ENCODE measurements at places on chromosomes 1 and 21.

DNA sequence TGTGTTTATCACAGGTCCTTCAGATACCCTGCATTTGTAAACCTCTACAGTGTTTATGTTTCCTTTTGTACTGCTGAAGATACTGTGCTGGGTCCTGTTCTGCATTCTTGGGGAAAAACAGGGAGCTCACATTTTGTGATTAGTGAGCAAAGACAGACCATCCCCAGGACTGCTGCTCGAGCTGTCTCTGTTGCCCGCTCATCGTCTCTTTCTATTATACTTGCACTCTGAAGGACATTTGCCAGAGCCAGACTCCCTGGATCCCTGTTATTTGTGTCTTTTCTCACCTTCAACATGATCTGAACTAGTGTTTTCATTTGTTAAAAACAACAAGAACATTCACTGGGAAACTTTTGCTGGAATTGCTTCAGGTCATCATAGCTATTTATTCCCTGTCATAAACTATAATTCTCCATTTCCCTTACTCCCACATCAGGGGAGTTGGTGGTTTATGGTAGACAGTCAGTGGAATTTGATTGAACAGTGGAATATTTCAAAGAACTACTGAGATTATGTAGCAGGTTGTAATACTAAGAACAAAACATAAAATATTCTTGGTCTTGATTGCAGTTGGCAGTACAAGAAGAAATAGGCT is 53.0 kb downstream of the PRRX1 start:
- DNase-seq: no peak

DNA sequence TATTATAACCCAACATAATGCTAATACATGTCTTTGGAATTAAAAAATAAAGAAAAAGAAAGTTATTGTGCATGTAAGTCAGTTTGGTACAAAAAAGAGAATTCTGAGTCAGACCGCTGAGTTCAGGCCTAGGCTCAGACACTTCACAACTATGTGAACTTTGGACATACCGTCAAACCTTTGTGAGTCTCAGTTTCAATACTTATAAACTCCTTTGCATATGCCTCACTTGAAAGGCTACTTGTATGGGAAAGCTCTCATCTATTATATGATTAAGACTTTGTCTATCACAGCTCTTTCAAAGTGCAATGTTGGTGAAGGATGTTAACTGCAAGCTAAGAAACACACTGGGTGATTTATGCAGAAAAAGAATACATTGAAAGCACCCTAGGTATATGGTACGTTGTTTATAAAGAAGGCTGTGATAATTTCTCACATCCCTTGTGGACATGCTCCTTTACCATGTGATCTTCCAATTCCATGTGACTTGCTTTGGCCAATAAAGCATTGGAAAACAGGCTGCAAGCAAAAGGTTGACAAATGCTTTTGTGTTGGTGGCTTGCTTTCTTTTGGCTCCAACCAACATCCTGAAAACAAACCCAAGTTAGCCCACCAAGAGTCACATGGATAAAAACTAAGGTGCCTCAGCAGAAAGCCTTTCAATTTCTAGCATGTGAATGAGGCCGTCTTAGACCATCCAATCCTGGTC is 49.6 kb downstream of the INTS7 start:
- DNase-seq: peak; percentile 15

DNA sequence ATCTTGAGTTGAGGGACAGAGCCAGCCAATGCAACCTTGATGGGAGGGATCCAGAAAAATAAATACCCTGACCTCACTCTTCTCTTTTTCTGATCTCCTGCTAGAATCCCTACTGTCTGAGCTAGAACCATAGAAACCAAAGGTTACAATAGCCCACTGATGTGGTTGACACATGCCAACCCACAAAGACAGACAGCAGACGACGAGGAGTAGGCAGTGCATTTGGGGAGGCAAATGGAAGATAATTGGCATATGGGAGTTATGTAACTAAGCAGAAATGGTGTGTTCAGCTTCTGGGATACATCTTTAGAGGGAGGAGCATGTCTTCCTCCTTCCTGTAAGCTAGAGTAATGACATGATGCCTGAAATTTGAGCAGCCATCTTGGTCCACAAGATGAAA is 171.7 kb upstream of the FGGY start:
- no peak for DNase-seq

DNA sequence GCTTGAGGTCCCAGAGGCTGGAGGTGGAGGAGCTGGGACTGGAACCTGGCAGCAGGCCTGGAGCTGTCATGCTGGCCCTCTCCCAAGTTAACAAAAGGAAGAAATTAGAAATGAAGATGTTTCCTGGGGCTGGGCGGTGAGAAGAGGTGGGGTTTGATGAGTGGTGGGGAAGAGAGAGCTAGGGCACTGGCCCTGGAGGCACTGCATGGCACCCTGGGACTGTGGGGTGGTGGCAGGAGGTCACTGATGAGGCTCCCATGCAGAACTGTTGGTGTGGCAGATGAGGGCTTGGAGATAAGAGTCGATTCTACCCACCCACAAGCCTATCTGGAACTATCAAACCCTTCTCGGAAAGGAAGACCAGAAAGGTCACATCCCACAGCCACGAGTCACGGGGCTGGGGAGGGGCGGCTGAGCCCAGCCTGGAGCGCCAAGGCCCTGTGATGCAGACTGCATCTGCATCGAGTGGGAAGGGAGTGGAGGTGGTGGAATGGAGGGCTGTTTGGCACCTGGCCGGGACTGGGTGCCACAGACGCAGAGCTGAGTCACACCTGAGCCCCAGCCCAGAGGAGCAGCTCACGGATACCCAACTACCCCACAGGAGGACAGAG is 29.4 kb downstream of the MRPL37 start:
- DNase-seq: no peak

- no peak for DNase-seq
These were observed 206.2 kb upstream of the PTBP2 start for GRCh38 chr1:96515430-96515829.

DNA sequence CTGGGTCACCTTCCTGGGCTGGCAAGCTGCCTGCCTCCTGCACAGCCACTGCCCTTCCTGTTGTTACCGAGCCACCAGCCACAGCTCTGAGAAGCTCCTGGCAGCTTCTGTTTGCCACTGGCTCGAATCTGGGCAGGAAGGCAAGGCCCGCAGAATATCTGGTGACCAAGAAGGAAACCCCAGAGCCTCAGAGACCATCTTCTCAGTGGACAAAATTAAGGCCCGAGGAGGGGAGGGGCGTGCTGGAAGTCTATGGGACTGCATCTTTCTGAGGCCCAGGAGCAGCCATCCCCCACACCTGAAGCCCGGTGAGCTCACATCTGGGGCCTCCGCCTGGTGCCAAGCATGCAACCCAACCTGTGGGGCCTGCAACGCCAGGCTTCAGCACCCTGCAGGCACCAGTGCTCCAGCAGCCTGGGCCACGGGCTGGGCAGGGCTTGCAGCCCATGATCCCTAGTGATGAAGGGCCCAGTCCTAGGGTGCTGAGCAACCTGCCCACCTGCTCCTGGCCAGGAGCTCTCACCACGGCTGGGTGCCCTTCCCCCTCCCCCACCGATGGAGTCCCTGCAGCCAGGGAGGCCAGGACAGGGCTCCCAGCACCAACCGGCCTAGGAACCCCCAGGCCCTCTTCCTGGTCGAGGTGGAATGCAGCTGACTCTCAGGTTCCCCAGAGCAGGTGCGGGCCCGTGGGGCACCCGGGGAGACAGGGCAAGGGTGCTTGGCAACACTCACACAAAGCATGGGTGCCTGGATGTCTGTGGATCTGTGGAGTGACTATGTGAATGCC is 879 bp downstream of the CPTP start:
- DNase-seq: peak; percentile 38

DNA sequence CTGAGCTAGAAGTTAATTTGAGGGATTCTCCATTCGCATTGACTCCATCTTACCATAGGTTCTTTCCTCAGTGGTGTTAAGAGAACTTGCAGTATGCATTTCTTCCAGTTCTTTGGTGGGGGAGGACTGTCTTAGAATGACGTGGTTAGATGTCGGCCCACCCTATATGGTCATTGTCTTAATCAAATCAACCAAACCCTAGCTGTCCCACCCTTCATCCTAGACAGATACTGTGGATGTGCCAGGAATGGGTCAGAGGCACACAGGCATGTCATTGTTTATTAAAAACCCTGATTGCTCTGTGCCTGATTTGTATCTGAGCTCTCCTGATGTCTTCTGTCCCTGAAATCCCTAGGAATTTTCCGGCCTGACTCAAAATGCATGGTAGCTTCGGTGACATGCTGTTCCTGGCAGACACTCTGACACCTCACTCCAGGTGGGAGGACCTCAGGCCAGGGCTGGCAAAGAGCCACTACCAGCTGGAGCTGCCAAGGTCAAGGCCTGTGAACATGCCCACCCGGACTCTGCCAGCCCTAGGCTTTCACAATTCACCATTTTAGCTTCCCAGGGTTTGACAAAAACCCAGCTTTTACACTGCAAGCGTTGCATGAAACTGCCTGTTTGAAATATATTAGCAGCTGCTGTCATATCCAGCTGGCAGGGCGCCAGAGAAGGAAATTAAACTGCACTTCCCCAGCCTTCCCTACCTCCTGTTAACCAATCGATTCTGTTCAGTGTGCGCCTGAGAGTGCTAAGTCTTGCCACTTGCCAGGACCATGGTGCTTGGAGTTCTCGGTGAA is 134.0 kb downstream of the FAM78B start:
- DNase-seq: no peak

DNA sequence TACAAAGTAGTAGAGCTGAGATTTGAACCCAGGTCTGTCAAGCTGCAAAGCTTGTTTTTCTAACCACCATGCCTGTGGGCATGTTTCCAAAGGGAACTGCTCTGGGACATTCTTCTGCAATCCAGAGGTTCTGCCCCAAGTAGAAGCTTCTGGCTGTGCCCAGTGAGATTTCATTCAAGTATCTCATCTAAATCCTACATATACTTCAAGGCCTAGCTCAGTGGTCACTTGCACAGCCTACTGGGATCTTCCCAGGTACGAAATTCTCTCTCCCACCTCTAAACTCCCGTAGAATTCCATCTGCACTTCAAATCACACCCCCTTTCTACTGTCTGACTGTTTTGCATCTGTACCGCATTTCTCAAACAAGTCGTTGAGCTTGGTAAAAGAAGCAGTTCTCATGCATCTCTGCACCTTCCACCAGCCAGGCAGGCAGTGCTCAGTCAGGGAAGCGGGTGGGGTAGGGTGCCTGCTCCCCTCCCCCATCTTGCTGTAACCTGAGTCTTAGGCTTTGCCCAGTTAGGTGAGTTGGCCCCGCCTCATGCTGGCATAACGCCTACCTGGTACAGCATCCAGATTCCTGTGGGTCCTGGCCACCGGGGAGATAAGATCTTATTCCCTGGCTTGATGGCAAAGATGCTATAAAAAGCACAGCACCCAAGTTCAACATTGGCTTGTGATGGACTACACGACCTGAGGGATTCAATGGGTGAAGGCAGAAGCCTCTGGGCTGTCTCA is 13.5 kb downstream of the SLC9A1 start:
- DNase-seq: no peak

DNA sequence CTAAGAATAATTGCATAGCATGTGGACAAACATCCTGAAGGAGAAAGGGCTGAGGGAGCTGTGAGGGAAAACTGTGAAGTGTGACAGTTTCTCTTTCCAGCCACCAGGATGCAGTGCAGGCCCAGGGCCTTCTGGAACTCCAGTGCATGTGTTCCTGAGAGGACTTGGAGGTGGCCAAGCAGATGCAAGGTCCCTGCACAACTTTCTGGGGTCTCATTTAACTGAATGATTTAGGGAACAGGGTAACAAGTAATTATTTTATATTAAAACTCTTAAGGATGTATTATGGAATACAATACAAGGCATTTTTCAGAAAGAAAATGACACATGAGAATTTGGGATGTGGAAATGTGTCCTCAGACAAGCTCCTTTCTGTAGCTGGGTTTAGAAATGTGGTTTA is 61.2 kb upstream of the MCOLN3 start:
- DNase-seq: peak; percentile 24

DNA sequence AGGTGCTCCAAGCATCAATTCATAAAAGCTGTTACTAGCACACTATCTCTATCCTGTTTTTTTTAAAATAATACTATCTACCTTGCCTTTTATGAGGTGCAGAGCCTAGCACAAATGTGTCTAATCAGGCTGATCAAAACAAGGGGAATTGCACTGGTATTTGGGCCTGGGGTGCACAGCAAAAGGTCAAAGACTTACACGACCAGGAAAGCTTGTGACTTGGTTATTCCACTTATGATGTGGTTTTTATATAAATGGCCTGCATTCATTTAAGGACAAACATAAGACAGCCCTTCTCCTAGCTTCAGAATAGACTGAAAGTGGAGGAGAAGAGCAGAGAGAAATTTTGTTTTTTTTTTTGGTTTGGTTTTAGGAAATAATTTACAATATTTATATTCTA is 98.4 kb upstream of the SGIP1 start:
- peak; percentile 5 for DNase-seq

- DNase-seq: no peak
These were observed 107.3 kb upstream of the POU3F1 start for GRCh38 chr1:38153778-38154470.

DNA sequence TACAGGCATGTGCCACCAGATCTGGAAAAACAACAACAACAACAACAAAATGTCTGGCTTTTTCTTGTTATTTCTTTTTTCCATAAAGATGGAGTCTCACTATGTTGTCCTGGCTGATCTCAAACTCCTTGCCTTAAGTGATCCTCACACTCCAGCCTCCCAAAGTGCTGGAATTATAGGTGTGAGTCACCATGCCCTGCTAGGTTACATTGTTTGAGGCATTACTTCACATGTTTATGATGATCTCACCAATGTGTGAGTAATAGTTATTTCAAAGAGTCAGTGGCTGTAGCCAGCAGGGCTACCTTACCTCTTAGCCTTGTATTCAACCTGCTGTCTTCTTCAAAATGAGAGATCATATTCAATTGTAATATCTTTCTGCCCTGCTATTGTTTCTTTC is 445.7 kb downstream of the AMY1C start:
- no peak for DNase-seq

- DNase-seq: no peak
These were observed 92.0 kb upstream of the S1PR1 start for GRCh38 chr1:101144671-101145448.

DNA sequence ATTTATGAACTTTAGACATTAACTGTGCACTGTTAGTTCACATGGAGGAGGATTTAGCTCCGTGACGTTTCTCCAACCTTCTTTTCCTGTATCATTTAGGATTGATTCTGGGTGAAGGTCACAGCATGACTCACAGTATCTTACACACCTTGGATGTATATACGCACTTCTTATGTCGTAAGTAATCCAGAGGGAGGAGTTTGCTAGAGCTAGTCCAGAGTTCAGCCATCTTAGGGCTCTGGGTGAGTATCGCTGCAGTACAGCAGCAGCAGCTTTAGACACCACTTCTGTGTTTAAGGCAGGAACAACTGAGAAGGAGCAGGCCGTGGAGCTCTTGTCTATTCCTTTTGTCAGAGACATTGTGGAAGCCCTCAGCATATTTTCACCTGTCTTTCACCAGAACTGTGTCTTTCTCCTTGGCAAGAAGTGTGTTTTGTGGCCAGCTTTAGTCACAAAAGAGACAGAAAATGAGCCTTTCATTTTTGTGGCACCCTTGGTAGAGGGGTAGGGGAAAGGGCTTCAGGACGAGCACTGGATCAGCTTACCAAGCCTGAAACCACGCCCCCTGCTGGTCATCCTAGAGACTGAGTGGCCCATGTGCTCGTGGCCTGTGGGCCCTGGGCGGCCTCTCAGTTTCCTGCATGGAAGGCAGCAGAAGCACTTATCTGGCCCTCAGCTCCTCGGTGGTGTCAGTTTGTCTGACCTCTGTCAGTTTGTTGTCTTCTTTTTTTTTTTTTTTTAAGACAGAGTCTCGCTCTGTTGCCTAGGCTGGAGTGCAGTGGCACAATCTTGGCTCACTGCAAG is 64.0 kb downstream of the ADARB1 start:
- DNase-seq: peak; percentile 73

- DNase-seq: no peak
These were observed 45.3 kb downstream of the CASZ1 start for GRCh38 chr1:10751160-10751559.

- DNase-seq: no peak
These were observed 16.5 kb downstream of the CFAP74 start for GRCh38 chr1:1987142-1987510.

GRCh38 chr1:240691501-240691900 is 79.5 kb upstream of the GREM2 start:
- no peak for DNase-seq
